Effector CD8-positive, alpha-beta T cell (primary cell): ENCODE measurements at places on chromosomes 1 and 21.
A peak's percentile ranks its signal among the peaks of the same experiment; 100 is the strongest.

- no peak for DNase-seq
Measured at GRCh38 chr1:236332092-236332758, 50.5 kb upstream of the ERO1B start.

DNA sequence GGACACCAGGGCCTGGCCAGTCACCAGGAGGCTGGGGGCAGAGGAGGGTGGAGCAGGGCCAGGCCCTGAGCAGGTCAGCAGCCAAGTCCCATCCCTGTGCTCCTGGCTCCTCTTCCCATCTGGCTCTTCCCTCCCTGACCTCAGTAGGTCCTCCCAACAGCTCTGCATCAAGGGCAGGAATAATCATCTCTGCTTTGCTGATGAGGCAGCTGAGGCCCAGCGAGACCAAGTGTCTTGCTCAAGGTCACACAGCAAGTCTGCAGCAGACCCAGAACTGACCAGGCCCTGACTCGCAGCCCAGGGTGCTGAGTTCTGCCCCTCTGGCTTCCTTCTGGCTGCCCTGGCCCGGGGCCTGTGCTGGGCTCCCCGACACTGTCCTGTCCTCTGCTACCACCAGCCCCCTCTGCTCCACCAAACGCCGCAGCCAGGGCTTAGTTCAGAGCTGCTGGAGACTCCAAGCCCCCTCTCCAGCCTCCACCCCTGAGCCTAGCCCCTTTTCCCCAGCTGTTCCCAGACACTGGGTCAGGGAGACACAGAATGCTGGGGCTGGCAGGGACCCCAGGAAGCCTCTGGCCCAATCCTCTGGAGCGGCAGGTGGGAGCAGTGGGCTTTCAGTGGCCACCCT lies 224.9 kb downstream of the PTPRU start:
- no peak for DNase-seq

DNA sequence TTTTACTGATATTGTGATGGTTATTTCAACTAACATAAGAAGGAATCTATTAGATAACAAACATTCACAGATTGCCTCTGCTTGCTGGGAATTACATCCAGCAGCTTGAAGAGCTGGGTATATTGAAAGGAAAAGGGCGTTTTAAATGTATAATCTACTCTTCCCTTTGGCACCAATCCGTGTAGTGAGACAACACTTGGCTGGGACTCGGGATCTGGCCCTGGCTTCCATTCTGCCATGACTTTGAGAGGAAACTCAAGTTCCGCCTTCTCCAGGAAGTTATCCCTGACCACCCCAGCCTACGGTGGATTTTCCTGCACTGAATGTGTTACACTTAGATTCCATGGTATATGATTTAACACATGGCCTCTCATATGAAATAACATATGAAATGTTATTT lies 86.9 kb upstream of the UBE2U start:
- no peak for DNase-seq

- no peak for DNase-seq
Measured at GRCh38 chr1:150841626-150842025, 33.6 kb upstream of the CTSK start.

DNA sequence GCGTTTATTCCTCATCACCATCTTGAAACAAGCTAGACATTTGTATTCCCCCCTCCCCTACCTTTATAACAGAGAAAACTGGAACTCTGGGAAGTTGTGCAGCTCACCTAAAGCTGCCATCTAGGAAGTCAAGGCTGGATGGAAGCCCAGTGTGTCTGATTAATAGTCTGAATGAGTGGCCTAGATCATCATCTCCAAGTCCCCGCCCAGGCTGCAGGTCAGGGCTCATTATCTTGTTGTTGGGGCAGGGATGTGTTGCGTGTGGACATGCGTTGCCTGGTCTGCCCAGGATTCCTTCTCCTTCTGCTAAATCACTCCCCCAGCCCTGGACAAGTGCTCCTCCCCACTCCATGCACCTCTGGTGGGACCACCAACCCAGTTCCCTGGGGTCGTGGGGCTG lies 14.7 kb upstream of the KAZN start:
- DNase-seq, result no peak

GRCh38 chr1:6098303-6099215 lies 52.9 kb downstream of the KCNAB2 start:
- no peak for DNase-seq

GRCh38 chr1:156852418-156852874 lies 6.5 kb downstream of the INSRR start:
- no peak for DNase-seq

DNA sequence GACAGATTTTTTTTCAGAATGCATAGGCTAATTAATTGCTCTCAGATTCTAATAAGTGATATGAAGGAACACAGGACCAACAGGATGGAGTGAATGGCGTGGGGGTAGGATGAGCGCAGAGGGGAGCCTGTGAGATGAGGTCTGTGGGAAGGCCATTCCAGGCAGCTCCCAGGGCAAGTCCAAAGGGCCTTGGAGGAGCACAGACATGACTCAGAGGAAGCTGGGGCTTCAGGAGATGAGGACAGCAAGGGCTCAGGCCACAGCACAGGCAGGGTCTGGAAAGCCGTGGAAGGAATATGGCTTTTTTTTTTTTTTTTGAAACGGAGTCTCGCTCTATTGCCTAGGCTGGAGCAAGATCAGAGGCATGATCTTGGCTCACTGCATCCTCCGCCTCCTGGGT lies 35.1 kb downstream of the FMN2 start:
- DNase-seq, result no peak

- peak; percentile 16 for DNase-seq
Measured at GRCh38 chr1:7940745-7941436, at the start of gene TNFRSF9. Gene TNFRSF9 (minus strand): TSS chr1:7940839. CDS start chr1:7939994, 845 bp downstream.

GRCh38 chr1:201176940-201177339 lies 13.7 kb upstream of the IGFN1 start:
- no peak for DNase-seq

DNA sequence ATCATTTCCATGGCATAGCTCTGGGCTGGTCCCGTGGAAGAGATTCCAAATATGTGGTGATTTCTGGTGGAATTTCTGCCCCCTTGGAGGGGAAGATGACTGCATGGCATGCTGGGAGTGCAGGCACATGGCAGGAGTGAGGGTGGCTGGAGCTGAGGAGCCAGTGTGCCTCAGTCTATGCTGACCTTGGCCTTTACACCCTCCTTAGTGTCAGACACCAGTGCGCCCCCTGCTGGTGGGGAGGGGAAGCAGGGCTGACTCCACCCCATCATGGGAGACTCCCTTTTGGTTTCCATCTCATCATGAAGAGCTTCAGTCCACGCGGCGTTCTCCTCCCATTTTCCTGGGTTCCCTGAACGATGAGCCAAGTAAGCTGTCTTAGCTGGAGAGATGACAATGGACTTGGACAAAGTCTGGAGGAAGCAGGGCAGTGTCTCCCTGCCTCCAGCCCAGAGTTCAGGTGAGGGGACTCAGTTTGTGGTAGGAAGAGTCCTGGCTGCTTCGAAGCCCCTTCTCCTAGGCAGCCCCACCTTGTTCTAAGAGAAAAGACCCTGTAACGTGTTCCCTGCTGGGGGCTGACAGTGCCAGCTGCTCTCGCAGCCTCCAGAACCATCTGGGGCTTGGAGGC lies 10.3 kb downstream of the ALX3 start:
- peak; percentile 59 for DNase-seq

DNA sequence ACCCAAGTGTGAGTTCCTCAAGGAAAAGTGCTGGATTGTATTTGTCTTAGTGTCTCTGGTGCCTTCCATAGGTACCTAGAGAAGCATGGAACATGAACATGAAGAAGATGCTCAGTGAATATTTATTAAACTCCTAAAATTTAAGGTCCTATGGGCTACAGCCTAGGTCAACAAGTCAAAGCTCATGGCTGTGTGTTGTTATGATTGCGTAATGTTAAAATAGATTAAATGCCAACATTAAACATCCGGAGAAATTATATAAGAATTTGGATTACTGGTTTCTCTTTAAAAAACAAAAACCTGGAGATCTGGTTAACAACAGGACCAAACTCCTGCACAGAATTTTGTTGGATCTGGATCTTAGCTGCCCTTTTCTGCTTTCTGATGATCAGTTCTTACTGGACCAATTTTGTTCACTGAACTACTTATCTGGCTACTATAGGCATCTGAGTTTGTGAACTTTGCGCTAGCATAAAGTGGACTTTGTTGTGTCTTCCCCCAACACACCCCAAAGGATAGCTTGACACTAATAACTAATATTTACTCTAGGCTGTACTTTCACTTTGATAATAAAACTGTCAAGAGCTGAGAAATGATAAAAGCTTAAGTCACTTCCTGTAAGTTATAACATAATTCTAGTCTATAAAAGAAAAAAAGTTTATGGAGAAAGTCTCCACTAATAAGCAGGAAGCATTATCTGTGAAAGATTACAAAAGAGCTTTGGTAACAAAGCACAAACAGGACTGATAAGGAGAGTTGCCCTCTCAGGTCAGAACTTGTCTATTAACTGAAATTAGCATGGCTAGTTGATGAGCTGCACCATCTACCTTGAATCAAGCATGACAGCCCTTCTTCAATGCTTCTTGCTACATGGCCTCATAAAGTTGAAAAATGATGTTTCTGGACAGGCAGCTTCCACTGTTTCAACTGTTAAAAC lies 20.7 kb downstream of the F5 start:
- no peak for DNase-seq
